Activated CD8-positive, alpha-beta memory T cell treated with anti-CD3 and anti-CD28 coated beads for 1 hour (primary cell): ENCODE measurements at places on chromosomes 1 and 21.

DNA sequence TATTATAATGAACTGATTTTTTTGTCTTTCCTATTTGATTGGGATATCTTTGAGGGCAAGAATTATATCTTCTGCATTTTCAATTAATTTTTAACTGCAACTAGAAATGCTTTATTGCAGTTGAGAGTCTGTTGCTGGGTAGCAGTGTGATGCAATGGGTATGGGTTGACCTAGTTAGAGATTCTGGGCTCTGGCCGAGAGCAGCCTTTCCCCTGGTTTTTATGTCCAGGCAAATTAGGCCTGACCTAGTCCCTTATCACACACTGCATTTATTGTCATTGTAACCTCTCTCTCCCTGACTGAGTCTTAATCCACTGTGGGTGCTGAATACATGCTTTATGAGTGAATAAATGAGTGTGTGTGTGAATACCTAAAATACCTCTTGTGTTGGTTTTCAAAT, 206.4 kb upstream of the PTGFR start:
- DNase-seq, result no peak

DNA sequence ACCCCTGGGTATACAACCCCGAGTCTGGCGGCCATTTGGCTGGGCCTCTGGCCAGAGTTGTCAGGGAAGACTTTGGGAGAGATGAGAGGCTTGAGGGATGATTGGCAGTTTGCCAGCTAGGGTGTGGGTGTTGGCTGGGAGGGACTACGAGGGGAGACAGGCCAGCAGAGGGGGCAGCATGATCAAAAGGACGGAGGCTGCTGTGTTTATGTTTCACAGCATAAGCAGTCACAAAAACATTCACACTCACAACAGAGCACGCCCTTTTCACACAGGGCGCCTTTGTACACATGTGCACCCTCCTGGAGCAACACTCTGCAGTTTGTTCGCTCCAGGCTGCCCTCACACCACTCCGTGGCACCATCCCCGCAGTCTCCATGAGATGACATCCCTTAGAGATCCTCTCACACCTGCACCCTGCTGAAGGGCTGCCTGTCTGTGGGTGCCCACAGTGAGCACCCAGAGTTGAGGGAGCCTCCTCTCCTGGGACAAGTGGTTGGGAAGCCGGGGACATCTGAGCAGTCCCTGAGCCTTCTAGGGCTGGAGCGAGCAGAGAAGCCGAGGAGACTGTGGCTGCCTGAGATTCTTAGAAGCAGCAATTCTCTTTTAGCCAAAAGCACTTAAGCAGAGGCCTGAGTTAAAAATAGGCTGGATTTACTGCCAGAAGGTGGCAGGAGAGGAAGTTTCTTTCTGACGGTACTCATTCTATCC, 15.4 kb downstream of the EFNA3 start:
- DNase-seq, result no peak

GRCh38 chr1:119582801-119583200, 65.3 kb downstream of the ZNF697 start:
- DNase-seq, result no peak

DNA sequence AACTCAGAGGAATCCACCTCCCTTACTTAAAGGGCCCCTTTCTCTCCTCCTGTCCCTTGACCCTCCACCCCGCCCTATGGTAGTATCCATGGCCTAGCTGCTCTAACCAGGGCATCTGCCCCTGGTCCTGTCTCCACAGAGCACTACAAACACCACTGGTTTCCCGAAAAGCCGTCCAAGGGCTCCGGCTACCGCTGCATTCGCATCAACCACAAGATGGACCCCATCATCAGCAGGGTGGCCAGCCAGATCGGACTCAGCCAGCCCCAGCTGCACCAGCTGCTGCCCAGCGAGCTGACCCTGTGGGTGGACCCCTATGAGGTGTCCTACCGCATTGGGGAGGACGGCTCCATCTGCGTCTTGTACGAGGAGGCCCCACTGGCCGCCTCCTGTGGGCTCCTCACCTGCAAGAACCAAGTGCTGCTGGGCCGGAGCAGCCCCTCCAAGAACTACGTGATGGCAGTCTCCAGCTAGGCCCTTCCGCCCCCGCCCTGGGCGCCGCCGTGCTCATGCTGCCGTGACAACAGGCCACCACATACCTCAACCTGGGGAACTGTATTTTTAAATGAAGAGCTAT, 1.7 kb downstream of the BTG2 start:
- DNase-seq, result no peak

DNA sequence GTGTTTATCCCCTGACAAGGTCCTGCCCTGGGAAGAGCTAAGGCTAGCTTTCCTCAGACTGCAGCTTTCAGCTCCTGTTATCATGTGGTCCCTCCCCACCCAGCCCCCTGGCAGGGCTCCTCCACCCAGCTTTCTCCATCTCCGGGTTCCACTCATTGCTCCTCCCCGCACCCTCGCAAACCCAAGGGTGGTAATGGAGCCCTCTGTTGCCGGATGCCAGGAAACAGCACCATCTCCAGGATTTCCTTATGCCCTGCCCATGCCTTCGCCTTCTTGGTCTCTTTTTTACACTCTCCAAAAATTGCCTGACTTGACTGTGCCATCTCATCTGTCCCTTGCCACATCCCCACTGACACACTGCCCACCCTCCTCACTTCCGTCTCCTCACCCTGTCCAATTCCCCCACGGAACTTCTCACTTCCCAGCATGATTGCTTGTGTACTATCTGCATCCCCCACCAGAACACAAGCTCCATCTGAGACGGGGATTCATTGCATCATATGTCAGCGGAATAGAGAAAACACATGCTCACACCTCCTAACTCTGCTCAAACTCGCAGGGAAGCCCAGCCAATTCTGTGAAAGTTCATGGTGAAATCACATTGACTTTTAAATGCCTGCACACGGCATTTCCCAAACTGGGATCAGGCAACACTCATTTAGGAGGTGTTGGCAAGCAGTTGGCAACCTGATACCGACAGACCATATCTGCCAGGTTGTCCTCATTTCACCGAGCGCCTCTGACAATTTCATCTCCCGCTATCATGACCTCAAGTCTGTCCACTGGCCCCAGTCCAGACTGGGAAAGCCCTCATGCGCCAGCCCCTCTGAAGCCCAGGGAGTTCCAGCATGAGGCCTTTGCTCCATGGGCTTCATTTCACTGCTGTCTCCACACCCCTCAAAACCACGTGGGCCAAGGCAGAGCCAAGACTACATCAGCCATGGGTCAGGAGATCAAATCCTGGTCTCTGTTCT, 201.1 kb downstream of the MATN1 start:
- DNase-seq, result no peak

DNA sequence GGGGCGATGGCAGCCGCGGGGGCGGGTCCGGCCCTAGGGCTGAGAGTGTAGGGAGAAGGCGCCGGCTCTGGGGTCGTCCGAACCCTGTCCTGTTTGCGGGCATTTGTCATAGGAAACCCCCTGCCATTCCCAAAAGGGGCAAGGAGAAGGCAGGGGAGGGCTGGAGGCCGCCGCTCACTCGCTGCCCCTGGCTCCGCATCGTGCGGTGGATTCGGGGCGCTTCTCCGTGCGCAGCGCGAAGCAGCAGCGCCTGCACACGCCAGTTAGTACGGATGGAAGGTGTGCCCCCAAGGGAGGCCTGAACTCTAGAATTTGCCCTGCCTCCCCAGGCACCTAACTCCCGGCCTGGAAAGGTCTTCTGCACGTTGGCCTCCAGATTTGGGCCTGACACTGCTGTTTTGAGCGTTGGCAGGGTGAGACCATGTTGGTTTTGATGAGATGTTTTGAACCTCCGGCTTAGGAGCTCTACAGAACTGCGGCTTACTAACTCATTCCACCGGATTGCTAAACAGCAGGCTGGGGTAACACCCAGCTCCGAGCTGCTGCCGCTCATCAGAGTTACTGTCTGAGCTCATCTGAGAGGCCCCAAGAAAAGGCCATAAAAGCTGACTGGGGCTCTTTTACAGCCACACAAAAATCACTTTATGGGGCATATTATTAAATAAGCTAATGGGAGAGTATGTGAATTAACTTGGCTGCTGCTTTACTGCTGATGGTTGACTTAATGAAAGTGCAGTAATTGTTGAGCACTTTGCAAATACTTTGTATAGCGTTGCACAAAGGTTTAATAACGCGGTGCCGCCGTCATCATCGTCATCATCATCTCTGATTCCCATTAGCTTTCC, 987 bp downstream of the GPR137B start:
- DNase-seq, result no peak

DNA sequence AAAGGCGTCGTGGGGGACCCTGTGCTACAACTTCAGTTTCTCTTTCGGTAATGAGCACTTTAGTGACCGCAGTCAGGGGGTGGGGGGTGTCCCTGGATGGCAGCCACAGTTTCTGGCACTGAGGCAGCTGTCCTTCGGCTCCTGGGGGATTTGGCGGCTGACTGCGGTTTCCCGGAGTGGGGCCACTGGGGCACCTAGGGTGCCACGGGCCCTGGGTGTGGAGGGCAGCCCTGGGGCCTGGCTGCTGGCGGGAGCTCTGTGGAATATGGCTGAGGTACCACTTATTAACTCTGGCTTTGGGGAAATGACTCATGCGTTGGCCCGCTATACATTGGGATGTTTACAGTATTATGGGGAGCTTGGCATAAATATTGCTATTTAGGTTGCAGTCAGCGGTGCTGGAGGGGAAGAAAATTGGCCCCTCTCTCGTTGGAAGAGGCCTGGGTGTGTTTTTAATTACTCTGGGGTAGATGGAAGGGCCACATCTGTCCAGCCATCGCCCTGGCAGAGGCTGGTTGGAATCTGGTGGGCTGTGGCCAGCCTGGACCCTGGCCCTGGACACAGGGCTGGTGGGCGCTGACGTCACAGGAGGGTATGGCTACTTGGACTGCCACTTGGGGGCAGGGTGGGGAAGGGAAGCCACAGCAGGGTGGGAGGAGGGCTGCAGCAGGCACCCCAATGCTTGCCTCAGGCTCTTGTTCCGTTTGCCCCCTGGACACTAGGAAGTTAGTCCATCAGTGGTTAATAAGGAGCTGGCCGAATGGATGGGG, 2.0 kb downstream of the EPHB2 start:
- DNase-seq, result no peak

DNA sequence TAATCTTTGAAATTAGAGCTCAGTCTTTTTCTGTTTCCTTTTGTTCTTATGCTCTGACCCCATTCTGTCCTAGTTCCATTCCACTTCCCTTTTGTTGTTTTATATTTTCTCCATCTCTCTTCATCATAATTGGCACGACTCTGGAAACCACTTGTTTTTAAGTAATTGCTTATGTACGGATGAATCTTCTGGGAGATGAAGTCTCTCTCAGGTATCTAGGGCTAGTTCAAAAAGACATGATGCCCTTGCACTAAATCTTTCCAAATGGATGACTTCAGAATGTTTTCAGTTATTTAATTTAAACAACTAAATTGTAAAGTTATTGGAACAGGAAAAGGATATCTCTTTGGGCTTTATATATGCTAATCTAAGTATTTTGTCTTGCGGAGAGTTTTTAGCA, at the start of gene OR6F1:
Gene OR6F1, minus strand, starts transcription at position 101 of the 400 bp plus-strand sequence. CDS start 3,891 bp downstream, outside the sequence.
- no peak for DNase-seq

DNA sequence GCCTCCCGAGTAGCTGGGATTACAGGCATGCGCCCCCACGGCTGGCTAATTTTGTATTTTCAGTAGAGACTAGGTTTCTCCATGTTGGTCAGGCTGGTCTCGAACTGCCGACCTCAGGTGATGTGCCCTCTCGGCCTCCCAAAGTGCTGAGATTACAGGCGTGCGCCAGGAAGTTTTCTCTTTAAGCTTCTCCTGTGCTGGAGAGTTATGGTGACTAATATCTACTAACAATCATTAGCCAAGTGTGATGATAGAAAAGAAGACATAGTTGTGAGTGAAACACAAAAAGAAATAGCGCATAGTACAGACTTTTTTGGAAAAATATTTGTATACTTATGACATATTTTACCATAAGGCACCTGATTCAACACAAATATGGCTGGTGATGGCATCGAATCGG, 56.5 kb downstream of the SETD4 start:
- DNase-seq, result no peak

DNA sequence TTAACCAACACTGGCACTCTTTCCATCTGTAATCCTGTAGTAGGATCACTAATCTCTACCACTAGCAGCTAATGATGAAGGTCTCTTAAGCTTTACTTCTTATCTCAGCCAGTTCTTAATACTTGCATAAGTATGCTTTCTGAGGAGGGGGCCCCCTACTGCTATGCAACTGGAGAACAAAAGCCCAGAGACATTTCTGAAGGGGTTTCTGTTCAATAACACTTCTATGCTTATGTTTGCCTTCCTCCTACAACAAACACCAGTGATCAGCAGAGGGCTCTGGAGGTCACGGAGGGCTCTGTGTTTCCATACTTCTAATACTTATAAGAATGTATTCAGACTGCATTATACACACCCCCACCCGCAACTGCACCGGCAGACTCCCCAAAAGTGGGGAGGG, 215.8 kb downstream of the BARHL2 start:
- no peak for DNase-seq

DNA sequence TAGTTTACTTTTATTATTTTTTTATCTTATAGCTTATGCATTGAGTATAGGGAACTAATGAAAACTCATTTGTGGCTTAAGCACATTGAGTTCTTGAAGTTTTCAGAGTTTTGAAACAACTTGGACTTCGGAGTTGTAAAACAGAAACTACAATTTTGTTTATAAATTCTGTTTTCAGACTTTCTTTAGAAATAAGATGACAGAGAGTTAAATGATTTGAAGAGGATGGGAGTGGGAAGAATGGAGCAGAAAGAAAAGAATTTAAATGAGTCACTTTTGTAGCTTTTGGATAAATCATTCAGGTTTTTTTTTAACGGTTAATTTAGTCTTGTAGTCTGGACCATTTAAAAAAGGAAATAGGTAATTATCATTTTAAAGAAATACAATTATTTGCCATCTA, 32.3 kb downstream of the INKA2 start:
- no peak for DNase-seq

- DNase-seq, result no peak
Observed at GRCh38 chr1:43312663-43313515, 12.1 kb downstream of the TIE1 start.

GRCh38 chr1:196609370-196609737, 1.1 kb upstream of the KCNT2 start:
- DNase-seq, result no peak

GRCh38 chr1:16164213-16165072, 8.6 kb upstream of the EPHA2 start:
- DNase-seq, result no peak

GRCh38 chr1:111127923-111128643, 11.8 kb downstream of the DRAM2 start:
- no peak for DNase-seq

DNA sequence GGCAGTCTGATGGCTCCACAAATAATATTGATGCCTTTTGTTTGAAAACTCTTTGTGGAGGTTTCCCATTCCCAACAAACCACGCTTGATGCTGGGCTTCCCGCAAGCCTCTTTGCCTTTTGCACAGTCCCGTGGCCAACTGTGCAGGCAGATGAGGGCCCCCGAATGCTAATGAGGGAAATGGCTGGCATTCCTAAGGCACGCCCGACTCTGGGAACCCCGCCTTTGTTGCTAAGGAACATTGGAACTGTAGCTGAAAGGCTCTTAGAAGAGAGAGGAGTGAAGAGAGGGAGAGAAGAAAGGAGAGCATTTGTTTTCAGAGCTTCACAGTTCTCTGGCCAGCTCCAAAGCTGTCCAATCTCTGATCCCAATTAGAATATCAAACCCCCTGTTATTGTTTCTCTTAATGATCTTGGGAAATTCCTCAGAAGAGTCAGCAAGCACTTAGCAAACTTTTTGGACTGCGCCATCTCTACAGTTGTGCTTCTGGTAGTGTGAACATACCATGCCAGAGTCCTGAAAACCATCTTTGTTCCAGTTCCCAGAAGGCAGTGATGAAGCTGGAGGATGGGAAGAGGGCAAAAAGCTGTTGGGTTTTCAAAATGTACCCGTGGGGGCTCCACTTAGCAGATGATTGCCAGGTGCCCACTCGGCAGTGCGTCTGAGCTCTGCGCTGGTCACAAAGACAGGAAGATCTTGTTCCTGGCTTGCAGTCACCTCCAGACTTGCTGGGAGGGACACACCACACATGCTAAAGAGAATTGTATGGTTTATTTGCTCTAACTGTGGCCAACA, 60.1 kb upstream of the CYP2J2 start:
- no peak for DNase-seq
